ENCODE measurements at places on chromosomes 2 and 18.

DNA sequence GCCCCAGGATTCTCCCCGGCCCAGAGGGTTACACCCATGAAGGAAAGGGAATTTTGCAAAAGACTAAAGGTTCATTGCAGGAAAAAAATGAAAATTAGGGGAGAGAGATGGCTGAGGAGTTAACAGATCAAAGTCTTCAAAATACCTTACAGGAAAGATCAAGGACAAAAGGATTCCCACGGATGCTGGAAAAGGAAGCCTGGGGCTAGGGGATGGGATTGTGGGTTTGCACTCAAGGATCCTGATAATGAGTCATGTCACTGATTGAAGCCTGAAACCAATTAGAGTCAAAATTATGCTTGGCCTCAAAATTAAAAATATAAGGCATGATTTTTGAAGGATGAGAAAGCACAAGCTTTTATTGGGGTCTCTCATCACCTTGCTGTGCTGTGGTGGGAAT is 32.6 kb upstream of the COPS8 start:
- no peak for DNase-seq

DNA sequence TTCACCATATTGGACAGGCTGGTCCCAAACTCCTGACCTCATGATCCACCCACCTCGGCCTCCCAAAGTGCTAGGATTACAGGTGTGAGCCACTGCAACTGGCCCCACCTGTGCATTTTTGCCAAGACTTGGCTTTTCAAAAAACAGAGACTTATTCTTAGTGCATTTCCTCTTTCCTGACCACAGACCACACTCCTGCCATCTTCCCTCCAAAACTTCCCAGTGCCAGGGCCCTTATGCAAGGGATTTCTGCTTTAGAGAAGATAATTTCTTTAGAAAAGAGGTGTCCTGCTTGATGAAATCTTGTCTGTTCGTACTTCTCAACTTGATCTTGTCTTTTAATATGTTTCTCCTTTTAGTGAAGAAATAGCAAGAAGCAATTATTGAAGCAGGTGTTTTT is 98.8 kb upstream of the ZNF516 start:
- DNase-seq: no peak

DNA sequence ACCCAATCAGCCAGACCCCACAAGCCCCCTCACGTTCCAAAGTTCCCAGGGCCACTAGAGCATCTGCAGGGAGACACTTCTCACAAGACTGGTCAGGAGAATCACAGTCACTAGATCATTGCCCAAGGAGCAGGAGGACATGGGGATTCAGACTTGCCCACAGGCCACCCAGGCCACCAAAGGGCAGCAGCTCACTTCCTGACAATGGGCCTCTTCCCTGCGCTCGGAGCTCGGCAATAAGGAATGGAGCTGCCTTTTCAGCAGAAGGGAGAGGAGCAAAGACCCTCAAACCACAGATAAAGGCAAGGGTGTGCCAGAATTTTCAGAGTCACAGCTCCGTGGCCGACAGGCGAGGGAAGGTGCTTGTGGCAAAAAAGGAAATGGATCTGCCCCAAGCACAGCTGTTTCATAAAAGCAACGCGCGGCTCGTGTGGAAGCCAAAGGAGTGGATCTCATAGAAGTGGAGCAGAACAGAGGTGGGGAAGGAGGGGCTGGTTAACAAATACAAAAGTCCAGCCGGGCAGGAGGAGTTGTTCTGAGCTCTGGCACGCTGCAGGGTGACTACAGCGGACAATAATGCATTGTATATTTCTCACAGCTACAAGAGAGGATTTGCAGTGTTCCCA is 72.1 kb downstream of the EDAR start:
- no peak for DNase-seq

GRCh38 chr2:147294825-147295392 is 549.9 kb upstream of the ACVR2A start:
- DNase-seq: no peak

DNA sequence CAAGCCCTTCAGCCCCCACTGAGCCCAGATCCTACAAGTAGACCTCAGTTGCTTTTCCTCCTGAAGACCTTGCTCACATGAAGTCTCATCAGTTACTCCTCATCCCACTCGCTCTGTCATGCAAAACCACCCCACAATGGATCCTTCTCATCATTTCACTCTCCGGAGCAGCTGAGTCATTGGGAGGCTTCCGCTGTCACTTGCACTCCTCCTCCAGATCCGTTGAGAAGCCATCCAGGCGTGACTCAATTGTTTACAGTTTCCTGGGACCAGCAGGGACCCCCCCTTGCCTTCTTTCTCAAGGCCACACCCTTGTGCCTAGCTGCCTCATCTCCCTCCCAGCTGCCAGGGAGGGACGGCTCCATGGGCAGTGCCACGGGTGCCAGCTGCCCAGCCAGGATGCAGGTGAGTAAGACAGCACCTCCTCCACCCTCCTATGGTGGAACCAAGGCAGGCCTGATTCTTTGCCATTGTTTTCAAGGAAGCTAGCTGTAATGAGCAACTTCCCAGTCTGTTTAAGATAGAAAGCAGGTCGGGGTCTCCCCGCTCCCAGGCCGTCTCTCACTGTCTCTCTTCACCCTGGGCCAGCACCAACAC is 16.3 kb downstream of the GPR55 start:
- DNase-seq: peak; percentile 82

DNA sequence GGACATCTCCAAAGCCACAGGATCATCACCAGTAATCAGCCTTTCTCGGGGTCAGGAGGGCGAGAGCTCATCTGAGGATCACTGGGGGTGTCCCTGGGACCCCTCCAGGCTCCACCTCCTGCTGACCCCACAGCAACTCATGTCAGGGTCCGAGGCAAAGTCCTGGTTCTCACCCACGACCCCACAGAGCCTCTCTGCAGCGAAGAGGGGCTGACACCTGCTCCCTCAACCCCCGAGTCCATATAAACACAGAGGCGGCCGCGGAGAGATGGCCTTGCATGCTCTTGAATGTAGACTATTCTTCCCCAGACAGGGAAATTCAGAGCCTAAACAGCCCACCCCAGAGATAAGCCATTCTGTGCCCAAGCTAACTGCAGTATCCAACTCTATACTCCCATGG is 29.9 kb downstream of the HS6ST1 start:
- DNase-seq: no peak

- no peak for DNase-seq
Observed at GRCh38 chr2:144438801-144439631, 80.9 kb downstream of the ZEB2 start.
